Tibial artery (tissue), 4 donors: ENCODE measurements at places on chromosomes 6 and 20.

- DNase-seq = no peak
Measured at GRCh38 chr6:27318973-27319372, 6.9 kb upstream of the POM121L2 start.

GRCh38 chr20:13223736-13224520 is 2.9 kb downstream of the ISM1 start:
- no peak for DNase-seq

GRCh38 chr20:46325789-46326188 is 17.5 kb upstream of the CDH22 start:
- DNase-seq = no peak

GRCh38 chr6:18380851-18381250 is 6.3 kb upstream of the RNF144B start:
- DNase-seq = no peak

DNA sequence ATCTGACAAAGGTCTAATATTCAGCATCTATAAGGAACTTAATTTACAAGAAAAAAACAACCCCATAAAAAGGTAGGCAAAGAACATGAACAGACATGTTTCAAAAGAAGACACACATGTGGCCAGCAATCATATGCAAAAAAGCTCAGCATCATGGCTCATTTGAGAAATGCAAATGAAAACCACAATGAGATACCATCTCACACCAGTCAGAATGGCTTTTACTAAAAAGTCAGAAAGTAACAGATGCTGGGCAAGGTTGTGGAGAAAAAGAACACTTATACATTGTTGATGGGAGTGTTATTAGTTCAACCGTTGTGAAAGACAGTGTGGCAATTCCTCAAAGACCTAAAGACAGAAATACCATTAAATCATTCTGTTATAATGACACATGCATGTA is 289.9 kb upstream of the MMS22L start:
- DNase-seq = no peak
